Memory B cell (primary cell): ENCODE measurements at places on chromosomes 5 and 9.

- DNase-seq = no peak
These were observed 28.0 kb upstream of the GRAMD2B start for GRCh38 chr5:126395198-126395597.

GRCh38 chr5:2464141-2464540 is 287.3 kb downstream of the IRX2 start:
- no peak for DNase-seq

- DNase-seq = no peak
These were observed 13.7 kb downstream of the STK32A start for GRCh38 chr5:147248561-147248960.

DNA sequence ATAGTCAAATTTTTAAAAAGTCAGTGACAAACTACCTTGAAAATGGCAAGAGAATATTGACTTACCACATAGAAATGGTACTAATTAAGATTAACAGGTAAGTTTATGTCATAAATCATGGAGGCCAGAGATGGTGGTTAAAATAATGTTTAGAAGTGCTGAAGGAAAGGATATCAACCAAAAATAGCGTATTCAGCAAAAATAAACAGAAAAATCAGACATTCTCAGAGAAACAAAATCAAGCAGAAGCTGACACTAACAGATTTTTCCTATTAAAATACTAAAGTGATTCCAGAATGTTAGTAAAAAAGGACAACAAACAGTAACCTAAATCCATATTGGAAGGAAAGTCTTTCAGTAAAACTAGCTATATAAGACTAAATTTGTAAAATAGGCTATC is 959.9 kb upstream of the CDH10 start:
- no peak for DNase-seq

- no peak for DNase-seq
These were observed 1.4 kb downstream of the GRIN1 start for GRCh38 chr9:137140151-137141012.

- DNase-seq = no peak
These were observed 208.9 kb downstream of the TRIM32 start for GRCh38 chr9:116895961-116896360.

- no peak for DNase-seq
These were observed 113.3 kb downstream of the PPP2R2B start for GRCh38 chr5:146765089-146765832.

DNA sequence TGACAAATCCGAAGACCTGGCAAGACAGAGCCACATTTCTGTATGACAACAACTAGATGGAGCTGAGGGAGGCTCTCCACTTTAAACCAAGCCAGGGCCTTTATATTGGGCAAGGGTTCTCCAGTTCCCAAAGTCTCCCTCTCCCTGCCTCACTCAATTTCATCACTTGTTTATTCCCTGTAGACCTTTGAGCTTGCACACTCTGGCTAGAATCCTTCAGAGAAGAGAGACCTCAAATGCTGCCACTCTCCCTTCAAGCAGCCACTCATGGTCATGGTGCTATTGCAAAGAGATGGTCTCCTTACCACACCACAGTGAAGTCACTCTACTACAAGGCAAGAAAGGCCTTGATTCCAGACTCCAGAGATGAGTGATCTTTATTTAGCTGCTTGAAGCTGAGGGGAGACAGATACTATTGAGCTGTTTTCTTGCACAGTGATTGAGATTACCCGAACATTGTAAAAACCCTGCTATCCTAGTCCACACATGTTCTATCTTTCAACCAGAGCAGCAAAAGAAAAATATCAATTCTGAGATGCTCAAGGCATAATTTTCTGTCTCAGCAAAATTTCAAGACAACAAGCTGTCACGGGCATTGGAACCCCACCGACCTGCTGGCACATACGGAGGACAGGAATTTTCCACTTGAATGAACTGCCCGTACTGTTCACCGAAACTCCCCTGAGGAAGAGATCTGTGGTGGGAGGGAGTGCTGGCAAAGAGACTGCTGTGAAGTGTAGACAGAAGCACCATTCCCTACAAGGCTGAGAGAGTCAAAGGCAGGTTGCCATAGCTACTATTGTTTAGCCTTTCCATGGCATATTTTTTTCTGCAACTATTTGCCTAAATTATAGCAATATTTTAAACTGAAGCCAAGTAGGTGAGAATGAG is 81.1 kb downstream of the CDO1 start:
- DNase-seq = no peak

DNA sequence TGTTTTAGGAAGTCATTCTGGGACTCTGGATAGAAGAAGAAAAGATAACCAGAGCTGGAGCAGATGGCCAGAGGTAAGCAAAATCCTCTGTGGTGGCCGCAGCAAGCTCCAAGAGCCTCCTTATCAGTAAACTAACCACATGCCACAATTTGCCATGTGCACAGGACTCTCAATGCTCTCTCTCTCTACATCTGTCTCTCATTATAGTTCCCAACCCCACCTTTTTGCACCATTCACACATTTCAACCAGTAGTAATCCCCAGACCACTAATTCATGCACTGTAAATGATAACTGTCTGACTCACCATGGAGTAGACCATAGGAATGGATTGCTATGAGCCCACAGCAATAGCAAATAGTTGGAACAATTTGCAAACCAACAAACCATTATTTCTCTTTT is 526.1 kb downstream of the TLR4 start:
- DNase-seq = no peak

GRCh38 chr5:76714751-76715485 is 1.0 kb upstream of the F2R start:
- DNase-seq = no peak

- no peak for DNase-seq
These were observed 10.5 kb downstream of the RGS14 start for GRCh38 chr5:177367981-177368868.

GRCh38 chr9:137295238-137295811 is 6.7 kb downstream of the NRARP start:
- DNase-seq = peak; percentile 81

- DNase-seq = no peak
These were observed 170.7 kb downstream of the MAPKAP1 start for GRCh38 chr9:125536167-125536772.

DNA sequence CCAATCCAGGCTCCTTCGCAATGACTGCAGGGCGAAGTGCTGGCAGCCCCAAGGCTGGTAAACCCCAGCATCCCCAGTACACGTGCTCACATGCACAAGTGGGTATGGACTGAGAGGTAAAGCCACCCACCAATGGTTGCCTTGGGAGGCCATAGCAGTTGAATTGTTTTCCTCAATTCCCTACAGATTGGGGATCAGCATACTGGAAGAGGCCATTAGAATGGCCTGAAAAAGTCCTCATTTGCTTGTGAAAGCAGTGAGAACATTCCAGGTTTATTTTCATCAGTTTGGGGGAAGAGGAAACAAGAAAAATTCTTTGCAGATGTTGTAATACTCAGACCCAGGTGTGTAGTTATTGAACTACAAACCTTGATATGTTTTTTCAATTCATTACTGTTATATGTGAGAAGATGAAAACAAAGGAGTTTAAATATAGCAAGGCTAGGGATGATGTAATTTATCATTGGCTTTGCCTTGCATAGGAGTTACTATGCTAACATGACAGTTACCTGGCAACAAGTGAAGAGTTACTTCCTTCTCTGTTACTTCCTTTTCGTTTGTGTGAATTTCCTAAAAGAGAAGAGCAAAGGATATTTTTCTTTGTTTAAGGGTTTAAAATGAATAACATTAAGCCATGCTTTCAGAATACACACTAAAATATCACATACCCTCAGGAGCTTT is 36.4 kb downstream of the MTMR12 start:
- DNase-seq = no peak

- DNase-seq = no peak
These were observed 122.4 kb upstream of the PRDM9 start for GRCh38 chr5:23385036-23385435.

DNA sequence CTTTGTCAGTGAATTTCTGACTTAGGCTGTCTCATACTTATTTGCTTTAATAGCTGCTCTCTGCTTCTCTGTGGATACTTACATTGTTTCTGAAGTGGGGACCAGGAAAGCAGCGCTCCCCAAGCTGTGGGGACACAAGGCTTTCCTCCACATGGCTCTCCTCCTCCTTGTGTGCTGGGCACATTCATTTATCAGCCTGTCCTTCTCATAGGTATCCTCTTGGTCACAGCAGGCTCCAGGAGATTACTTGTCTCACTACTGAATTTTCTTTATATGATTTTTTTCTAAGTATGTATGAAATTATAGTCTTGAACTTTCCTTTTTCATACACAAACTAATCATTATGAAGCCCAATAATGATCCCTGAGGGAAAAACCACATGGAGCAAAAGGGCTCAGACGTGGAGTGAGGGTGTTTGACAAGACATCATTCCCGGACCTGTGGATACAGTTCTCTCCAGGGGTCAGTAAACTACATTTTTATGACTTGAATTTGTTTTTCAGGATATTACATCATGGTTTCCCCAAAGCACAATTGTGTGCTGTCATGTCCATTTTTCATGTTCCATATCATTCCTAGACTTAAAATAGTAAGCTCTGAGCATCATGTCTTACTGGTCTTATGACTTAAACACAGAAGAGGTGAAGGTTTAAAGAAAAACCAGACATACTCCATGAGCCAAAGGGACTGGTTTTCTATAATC is 234.5 kb downstream of the PCSK1 start:
- no peak for DNase-seq

- DNase-seq = no peak
These were observed 219.9 kb downstream of the PRDM9 start for GRCh38 chr5:23727271-23727670.

DNA sequence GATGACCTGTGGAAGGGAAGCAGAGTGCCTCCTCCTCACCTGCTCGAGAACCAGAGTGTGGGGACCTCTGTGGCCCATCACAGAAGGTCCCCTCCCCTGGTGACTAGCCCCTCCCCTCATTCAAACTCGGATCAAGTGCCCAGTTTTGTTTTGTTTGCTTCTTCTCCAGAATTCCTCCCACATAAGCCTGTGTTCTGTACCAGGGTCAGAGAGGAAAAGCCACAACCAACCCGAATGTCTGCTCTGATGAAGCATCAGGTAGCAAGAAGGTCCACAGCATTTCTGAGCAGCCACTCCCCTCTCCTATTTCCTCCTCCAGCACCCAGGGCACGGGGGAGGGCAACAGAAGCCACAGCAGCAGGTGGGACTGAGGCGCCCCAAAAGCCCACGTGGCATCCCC is 58.2 kb downstream of the HSD17B3 start:
- no peak for DNase-seq

DNA sequence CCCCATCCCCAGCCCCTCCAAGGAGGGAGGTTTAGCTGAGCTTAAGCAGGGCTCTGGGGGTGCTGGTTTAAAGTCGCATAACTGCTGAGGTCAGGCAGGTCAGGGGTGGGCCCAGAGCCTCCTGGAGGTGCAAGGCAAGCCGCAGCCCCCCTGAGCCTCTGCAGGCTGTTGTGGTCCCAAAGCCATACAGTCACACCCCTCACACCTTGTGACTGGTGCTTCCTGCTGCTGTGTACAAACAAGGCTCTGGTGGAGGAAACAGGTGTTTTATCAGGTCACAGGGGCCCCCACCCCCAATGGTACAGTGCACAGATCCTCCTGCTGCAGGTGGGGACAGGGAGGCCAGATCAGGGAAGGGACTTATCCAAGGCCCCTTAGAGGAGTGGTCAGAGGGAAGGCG is 8.0 kb downstream of the TCF7 start:
- peak; percentile 55 for DNase-seq

GRCh38 chr5:146173597-146173996 is 8.9 kb downstream of the LARS1 start:
- no peak for DNase-seq
